ENCODE measurements at places on chromosomes 1 and 21.

DNA sequence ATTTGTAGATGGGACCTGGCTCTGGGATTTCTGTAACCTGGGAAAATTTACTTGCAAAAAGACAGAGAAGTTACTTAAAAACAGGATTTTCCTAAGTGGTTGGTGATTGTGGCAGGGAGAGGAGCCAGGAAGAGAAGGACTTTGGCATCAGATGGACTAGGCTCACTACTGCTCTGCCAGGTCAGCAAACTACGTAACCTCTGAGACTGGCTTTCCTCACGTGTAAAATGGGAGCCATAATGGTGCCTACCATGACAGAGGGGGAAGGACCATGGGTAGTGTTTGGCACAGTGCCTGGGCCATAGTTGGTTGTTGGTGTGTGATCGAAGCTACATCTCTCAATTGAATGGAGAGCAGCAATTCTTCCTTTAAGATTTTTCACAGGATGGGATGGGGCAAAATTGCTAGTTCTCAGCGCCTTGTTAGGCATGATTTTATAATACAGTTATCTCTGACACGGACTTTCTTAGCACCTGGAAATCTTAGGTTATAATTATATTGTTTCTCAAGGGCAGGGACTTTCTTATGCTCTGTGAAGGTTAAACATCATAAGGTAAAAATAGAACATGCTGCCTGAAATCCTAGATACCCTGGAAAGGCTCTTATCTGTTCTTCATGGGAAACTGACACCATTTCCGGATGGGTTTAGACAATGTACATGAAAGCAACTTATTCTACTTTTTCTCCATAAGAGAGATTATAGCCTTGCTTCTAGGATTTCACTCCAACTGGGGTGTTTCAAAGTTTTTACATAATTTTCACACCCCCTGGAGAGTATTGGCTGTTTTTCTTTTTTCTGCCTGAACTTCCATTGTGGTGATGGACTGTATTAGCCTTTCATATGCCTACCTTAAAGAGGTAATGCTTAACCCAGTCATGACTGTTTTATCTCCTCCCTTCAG, 10.9 kb downstream of the ROR1 start:
- no peak for DNase-seq

DNA sequence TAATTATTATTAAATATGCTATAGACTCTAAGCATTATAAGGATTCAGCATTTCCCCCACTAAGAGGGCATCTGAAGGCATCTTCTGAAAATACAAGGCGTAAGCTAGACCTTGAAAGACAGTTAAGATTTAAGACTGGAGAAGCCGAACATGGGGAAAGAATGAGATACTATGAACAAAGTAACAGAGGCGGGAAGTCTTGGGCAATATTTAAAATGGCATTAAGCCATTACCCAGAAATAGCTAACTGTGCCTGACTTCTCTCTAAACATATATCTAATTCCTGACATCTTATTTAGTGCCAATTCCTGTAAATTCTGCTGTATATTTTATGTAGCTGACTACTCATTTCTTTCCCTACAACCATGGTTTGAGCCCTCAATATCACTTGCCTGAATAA, 20.9 kb downstream of the DPH5 start:
- DNase-seq: no peak

DNA sequence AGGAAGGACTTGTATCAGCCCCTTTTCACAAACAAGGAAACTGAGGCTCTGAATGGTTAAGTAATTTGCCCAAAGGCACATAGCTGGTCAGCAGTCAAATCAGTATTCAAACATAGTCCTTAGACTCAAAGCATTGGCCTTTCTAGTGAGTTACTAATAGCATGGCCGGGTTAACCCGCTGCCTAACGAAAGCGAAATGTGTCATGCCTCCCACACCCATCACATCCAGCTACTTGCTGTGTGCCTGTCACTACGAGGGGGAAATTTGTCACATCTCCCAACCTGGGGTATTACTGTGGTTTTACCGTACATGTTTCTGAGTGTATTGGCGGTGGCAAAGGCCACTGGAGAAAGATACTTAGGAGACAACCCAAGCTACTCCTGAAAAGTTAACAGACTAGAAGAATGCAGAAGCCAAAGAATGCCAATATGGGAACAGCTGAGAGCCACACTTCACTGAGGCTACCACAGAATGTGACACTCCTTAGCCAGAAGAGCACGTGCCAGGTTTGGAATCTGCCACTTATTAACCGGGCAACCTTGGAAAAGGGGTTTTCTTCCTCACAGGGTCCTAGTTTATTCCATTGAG, 363.5 kb downstream of the KCNH1 start:
- DNase-seq: no peak

DNA sequence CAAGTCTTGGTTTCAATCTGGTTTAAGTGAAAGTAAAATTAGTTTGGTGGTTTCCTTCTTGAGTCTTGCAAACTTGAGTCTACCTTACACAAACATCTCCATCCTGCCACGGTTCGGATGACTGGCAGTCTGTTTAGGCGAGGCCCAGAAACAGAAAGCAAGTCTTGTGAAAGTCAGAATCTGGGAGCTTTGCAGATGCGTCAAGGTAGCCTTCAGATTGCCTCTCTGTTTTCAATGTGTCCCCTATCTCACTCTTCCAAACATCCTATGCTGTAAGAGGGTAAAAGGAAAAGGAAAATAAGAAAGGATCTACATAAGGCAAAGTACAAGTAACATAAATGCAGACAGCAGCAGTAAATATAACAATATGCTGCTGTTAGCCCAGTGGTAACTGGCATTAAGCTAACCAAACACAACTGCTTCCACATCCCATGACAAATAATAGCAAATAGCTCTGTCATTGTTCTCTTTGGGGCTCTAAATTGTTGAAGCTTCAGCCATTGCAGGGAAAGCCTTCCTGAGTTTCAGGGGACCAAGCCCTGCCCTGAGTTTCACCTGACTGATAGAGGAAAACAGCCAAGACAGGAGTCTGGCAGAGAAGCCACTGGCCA, 26.2 kb upstream of the C1orf105 start:
- no peak for DNase-seq

DNA sequence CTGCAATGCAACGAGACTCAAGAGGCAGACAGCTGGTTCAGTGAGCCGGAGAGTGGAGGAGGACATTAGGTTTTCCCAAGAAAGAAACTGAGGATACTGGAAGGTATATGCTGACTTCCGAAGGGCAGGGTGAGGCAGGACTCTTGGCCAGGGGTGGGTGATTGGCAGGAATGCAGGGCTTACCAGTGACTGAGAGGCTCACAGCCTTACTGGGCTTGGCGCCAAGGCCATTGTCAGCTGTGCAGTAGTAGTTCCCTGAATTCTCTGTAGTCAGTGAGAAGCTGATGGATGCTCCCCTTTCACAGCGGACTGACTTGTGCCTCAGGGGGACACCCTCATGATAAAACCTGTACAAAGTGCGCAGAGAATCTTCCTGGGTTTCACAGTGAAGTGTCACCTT, 9.6 kb downstream of the FCRL5 start:
- no peak for DNase-seq

- DNase-seq: no peak
Measured at GRCh38 chr1:96845464-96845863, 123.9 kb downstream of the PTBP2 start.

GRCh38 chr21:35044770-35045541, 4.1 kb downstream of the RUNX1 start:
- no peak for DNase-seq

- DNase-seq: no peak
Measured at GRCh38 chr1:27785781-27786455, 12.9 kb downstream of the STX12 start.

GRCh38 chr1:211332036-211332616, 5.5 kb downstream of the TRAF5 start:
- no peak for DNase-seq

DNA sequence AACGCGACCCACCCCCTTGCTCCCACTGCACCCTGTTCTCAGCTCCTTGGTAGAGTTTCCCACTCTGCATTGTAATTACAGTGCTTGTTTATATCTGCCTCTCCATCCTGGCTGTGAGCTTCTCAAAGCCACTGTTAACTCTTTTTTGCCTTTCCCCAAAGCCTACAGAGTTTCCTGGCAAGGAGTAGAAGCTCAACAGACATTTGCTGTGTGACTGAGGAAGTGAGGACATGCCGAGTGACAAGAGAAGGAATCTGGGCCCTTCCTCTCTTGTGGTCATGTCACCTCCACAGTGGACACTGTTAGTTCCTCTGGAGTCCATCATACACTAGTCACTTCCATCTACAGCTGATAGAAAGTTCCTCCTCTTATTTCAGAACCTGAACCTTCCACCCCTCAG, 6.1 kb upstream of the IGSF8 start:
- no peak for DNase-seq

GRCh38 chr1:30636621-30637020, 86.8 kb downstream of the MATN1 start:
- DNase-seq: no peak

- no peak for DNase-seq
Measured at GRCh38 chr1:232599178-232600041, 30.5 kb downstream of the SIPA1L2 start.

DNA sequence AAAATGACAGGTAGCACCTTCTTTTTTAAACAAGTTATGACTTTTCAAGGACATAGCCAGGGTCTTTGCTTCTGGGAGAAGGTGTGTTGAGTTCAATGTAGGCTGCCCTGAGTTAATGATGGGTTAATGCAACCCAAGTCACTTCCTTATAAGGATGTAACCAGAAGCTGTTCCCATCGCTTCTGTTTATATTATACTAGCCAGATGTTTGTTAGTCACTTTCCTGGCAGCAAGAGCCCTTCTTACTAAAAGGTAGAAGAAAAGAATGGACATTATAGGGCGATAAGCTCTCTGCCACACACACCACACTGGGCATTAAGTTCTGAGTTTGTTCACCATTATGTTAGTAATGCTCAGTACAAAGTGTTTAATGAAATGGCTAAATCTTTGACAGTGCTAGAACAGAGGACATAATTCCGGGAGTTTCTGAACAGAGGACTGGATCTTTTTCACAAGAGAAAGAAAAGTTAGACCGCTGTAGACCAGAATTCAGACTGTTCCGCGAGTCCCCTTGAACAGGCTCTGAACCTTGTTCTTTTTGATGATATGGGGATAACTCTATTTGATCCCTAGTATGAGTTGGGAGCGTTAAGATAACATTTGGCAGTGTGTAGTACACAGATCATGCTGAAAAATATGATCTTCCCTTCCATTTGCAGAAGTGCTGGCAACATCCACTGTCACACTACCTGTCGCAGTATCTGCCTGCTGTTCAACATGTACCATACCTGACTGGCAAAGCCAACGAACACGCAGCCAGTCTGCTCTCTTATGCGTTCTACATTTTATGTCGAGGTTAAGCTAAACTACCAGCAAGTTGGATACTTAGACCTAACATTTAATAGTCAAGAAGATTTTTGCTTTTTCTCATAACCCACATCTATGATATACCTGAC, 41.0 kb downstream of the DEGS1 start:
- no peak for DNase-seq

- DNase-seq: no peak
Measured at GRCh38 chr1:189962181-189962580, 515.5 kb downstream of the BRINP3 start.

DNA sequence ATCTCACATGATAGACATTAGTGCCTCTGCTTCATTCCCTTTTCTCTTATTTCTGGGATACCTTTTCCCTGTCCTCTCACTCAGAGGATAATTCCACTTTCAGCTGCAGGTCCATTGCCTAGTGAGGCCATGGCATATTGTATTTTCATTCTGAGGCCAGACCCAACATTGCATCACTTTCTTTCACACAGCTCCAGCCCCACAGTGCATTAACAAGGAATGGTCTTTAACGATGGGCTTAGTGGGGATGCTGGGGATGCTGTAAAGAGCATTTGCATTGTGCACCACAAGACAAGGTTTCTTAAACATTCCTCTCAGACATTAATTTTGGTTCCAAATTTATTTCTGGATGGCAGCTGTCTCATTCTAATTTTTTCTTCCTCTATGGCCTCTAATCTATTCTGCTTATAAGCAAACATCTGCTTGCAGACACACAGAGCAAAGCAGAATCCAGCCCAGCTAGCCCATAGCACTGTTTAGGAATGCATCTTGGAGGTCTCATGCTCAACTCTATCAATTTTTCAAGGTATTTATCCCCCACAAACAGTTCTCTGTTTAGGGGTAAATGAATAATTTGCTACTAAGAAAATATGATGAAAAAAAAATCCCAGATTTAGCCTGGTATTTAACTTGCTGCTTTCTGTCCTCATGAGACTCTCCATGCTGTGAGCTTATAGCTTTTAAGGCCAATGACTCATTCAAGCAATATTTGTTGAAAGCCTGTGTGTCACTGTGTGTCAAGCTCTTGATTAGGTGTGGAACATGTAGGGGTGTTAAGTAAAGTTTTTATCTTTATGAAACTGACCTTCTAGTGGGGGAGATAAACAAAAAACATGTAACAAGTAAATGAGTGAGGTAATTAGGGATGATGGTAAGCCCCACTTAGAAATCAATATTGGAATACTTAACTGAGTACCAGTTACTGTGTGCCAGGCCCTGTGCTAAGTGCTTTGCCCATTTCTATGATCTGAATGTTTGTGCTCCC, 44.5 kb upstream of the CCDC190 start:
- no peak for DNase-seq

DNA sequence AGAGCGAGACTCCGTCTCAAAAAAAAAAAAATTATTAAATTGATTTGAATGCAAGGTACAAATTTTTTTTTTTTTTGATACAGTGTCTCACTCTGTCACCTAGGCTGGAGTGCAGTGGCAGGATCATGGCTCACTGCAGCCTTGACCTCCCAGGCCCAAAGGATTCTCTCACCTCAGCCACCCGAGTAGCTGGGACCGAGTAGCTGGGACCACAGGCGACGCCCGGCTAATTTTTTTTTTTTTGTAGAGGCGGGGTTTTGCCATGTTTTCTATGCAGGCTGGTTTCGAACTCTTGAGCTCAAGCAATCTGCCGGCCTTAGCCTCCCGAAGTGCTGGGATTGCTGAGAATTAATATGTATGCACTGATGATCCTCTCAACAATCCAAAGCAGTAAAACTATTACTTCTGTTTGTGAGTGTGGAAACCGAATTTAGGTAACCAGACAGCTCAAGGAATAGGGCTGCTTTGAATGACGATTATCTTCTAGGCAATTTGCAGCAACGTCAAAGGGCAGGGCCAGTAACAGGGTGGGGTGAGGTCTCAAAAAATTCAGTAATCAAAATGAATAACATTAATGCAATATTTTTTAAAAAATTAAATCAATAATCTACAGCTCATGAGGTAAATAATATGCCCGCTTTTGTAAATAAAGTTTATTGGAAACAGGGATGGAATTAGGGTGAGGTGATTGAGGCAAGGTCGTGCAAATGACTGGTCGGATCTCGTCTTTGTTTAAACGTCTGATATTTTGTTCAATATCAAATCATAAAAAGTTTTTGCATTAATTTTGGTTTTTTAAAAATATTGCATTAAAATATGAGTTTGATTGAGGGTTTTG, 1.2 kb downstream of the CLSPN start:
- no peak for DNase-seq

DNA sequence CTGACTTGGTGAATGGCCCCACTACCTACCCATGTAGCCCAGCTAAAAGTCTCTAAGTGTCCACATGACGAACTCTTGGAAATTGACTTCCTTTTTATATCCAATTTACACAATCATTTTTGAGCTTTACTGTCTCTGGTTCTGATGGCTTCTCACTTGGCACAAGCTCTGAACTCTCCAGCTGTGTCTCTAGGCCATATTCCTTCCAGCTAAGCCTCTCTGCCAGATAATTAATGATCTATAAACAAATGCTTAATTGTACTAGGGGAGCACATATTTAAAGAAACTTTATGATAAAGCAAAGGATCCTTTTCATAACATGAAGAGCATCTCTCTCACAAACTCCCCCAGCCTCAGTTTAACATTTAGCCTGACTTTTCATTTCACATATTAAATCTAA, 16.3 kb upstream of the BEND5 start:
- DNase-seq: no peak

- no peak for DNase-seq
Measured at GRCh38 chr1:35488336-35488735, 68.9 kb downstream of the KIAA0319L start.
